Activated CD8-positive, alpha-beta memory T cell treated with anti-CD3 and anti-CD28 coated beads for 48 hours (primary cell): ENCODE measurements at places on chromosomes 3 and 15.

DNA sequence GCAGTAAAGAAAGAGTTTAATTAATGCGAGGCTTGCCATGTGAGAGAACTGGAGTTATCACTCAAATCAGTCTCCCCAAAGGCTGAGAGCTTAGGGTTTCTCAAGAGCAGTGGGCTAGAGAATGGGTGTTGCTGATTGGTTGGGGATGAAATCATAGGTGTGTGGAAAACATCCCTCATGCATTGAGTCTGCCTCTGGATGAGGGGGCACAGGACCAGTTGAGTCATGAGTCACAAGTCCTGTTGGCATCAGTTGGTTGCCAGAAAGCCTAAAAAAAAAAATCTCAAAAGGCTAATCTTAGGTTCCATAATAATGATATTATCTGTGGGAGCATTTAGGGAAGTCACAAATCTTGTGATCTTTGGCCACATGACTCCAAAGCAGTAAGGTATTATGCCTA, 800.3 kb downstream of the TUSC7 start:
- no peak for DNase-seq

DNA sequence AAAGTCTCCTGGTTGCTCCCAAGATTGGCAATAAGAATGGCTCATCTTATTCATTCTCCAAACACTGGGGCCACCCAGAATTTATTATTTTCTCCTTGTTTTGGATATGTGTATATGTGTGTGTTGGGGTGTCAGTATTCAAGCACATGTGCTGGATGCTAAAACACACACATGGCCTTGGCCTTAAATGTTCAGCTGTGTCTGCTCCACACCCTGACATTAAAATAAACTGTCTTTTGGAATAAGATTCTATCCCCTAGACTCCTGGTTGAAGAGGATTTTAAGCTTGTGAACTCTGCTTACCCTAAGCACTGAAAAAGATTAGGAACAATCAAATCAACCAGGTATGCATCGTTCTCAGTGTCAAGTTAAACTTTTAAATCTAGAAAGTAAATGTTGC, 382.9 kb upstream of the MCTP2 start:
- DNase-seq, result no peak

DNA sequence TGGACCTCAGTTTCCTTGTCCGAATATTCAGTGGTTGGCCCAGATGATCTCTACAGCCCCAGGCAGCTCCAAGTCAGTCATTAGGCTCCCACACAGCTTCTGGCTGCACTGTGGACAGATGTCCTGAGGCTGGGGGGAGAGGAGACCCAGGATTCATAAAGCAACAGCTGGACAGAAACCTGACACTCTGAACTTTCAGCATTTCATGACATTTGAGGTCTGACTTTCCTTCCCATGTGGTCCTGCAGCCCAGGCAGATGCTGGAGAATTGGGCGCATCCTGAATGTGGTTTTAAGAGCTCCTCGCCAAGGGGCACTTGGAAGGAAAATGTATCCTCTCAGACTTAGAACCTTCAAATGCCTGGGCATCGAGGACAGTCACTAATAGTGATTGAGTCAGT, 307.6 kb upstream of the LRRFIP2 start:
- DNase-seq, result no peak

DNA sequence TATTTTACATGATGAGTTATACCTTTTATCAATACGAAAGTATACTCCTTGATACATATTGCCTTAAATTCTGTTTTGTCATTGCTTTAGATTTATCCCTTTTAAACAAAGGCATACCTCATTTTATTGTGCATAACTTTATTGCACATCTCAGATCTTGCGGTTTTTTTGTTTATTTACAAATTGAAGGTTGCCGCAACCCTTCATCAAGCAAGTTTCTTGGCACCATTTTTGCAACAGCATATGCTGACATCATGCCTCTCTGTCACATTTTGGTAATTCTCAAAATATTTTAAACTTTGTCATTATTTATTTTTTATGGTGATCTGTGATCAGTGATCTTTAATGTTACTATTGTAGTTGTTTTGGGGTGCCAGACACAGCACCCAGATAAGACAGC, 20.9 kb downstream of the SNRK start:
- DNase-seq, result no peak
